ENCODE measurements at places on chromosomes 5 and 9.
A peak's percentile ranks its signal among the peaks of the same experiment; 100 is the strongest.

- DNase-seq: no peak
Measured at GRCh38 chr9:100865111-100865510, 163.4 kb upstream of the PLPPR1 start.

GRCh38 chr5:114789773-114790402 is 379.8 kb downstream of the TRIM36 start:
- DNase-seq: no peak

DNA sequence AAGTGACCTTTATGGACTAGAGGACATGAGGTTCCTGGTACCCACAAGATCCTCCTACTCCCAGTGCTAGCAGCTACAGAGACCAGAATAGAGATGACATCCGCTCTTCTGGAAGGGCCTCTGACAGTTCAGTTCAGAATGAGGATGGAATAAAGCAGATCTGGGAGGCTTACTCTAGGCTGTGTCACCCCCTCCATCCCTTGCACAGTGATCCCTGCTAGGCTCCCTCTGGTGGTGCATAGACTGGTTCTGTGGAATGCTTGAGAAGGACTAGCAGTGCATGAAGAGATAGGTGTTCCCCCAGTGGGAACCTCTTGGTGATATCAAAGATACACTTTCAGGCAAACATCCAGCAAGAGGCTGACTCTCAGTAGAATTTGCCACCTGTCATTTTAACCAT is 83.0 kb downstream of the NPR3 start:
- no peak for DNase-seq

GRCh38 chr5:138654281-138654867 is 79.2 kb upstream of the HSPA9 start:
- no peak for DNase-seq

DNA sequence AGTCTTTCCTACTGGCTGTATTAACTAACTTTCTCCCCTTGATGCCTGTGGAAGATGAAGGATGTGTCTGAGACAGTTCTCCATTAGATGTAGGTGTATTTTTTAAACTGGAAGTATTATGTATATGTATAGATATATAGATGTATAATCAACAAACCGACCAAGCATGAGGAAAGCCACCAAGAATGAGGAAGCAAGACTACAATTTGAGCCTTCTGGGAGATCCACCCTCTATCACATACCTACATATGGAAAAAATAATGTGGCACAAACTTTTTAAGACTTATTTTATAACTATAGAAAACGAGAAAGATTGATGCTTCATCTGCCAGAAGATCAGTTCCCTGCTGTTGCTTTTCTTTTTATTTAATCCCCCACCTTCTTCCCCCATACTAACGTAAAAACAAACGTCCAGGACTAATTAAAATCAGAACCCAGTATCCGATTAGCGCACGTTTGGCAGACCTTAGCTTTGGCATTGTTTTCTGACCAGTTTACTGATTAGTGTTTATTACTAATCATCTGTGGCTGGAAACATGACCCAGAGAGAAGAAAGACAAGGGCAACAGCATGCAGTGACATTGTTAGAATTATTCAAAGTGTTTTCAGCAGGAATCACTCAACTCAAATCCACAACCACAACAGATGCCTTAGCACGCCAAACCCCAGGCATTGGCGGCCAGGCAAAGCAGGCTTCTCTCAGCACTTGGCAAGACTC is 490.2 kb downstream of the EBF1 start:
- no peak for DNase-seq

DNA sequence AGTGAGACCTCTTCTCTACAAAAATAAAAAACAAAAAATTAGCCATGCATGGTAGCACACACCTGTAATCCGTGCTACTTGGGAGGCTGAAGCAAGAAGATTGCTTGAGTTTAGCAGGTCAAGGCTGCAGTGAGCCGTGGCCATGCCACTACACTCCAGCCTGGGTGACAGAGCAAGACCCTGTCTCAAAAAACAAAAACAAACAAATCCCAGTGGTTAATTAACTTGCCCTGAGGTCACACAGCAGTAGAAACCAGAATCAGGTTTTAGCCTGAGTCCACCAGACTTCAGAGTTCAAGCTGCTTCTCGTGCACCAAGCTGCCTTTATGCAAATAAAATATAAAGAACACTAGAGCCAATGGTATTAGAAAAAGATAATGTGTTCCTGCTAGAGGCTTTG is 169.7 kb downstream of the GOLPH3 start:
- DNase-seq: no peak

DNA sequence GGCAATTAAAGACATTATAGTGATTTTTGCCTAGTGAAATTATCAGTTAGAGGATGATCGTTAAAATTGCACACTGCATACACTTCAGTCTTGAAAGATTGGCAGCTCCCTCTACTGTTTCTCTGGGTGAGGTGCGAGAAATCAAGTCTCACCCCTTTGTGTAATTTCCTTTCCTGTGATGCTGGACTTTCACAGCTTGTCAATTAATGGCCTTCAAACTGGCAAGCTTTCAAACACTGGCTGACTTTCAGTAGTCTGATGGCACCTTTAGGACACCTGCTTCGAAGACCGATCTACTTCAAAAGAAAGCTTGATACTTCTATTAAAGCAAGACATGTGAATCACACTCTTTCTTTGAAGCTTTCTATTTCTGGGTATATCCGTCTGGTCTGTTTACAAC is 706.7 kb upstream of the PTPRD start:
- DNase-seq: no peak

- no peak for DNase-seq
Measured at GRCh38 chr5:175887463-175887862, 16.1 kb downstream of the CPLX2 start.

GRCh38 chr5:115050866-115051265 is 118.8 kb downstream of the TRIM36 start:
- DNase-seq: no peak

- DNase-seq: no peak
Measured at GRCh38 chr9:22463205-22463604, 16.6 kb downstream of the DMRTA1 start.

GRCh38 chr5:148454576-148454975 is 70.8 kb downstream of the FBXO38 start:
- DNase-seq: no peak

- DNase-seq: no peak
Measured at GRCh38 chr5:131814990-131815389, 18.2 kb upstream of the FNIP1 start.

GRCh38 chr9:134930398-134930797 is 12.7 kb upstream of the FCN1 start:
- DNase-seq: no peak

- DNase-seq: no peak
Measured at GRCh38 chr9:85715587-85715986, 26.2 kb downstream of the AGTPBP1 start.

GRCh38 chr5:80662108-80662507 is 7.3 kb upstream of the DHFR start:
- no peak for DNase-seq

DNA sequence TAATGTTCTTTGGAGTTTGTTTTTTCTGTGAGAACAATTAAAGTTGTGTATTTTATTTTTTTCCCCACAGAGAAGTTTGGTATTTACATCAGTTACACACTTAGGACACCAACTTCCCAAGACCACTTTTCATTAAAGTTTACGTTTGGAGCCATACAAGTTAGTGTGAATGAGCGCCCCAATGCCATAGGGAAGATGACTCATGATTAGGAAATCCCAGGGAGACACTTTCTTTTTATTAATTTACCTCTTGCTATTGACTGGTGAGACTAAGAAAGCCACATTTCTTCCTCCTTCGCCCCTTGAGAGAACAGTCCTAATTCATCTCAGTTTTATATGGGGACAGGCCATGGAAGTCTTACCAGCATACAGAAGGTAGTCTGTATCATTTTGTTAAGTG is 57.1 kb downstream of the EDIL3 start:
- no peak for DNase-seq

- no peak for DNase-seq
Measured at GRCh38 chr9:93133681-93134014, 403 bp downstream of the NINJ1 start.

DNA sequence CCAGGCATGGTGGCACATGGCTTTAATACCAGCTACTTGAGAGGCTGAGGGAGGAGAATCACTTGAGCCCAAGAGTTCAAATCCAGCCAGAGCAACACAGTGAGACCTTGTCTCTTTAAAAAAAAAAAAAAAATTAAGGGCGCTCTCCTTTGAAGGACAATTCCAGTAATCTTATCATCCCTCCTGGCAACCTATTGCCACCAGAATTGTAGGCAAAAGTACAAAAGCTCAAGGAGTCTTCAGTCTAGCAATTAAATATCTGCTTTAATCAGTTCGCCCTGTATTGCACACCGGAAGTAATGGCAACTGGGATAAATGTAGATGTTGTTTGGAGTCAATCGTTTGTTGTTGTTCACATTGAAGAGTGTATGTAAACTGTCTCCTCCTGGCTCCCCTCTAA is 7.7 kb downstream of the SNX18 start:
- no peak for DNase-seq

- DNase-seq: no peak
Measured at GRCh38 chr5:37090123-37090726, 159.0 kb downstream of the CPLANE1 start.

DNA sequence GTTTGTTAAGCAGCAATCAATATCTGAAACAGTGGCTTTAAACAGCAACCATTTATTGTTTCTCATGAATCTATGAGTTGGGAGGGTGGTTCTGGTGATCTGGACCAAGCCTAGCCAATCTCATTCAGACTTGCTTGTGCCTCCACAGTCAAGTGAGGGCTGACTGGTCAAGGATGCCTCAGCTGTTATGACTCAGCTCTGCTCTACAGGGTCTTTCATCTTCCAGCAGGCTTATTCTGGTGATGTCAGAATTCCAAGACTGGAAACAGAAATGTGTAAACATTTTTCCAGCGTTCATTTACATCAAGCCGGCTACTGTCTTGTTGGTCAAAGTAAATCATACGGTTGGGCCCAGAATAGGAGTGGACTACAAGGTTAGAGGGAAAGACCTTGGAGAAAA is 2.5 kb upstream of the PIP5K1B start:
- DNase-seq: no peak

- DNase-seq: no peak
Measured at GRCh38 chr5:7331131-7331530, 64.8 kb upstream of the ADCY2 start.

DNA sequence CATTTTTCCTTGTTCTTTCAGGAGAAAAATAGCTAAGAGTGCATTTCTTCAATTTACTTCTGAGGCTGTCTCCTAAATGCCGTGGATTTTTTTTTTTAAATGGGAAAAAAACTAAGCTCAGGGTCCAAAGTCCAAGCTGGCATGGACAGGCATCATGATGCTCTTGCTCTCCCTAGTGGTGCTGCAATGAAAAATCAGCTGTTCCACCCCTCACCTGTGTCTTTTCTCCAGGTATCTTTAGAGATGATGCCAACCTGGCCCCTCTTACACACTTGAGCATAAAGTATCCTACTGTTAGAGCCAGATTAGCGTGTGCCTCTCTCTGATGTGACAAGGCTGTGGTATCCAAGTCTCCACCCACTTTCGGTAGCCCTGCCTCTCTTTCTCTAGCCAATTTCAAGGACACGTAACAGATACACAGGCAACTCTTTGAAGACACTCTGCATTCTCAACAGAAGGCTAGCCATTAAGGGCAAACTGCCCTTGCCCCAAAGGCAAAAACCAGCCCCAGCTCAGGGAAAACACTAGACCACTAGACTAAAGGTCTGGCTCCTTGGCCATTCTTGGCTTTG is 208.8 kb downstream of the SAXO1 start:
- no peak for DNase-seq

DNA sequence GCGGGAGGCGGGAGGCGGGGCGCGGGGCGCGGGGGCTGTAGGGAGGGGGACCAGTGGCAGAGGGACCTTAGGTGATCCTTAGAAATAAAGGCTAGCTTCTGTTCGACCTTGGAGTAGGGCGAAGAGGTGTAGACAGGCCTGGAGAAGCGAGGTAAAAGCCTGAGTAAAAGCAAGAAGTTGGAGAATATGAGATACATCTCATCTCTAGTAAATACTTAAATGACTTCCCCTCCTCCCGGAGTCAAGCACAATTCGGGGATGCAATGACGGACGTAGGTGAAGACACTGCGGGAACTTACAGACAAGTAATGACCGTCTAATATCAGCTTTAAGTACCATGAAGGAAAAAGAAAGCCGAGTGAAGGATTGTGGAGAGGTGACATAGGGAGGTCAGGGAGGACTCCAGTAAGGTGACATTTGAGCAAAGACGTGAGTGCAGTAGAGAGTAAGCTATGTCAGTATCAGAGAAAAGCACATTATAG is 466 bp downstream of the SMC2 start:
- peak; percentile 46 for DNase-seq

DNA sequence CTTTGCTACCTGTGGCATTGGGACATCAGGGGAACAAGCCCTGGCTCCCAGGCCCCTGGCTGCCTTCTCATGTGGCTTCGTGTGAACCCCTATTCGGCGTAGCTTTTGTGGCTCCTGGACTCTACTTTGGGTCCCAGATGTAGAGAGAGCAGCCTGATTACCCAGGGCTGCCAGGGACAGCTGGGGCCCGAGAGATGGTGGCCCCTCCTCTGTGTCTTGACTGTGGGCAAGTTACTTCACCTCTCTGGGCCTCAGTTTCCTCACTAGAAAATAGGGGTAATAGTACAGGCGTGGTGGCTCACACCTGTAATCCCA is 2.0 kb downstream of the PKN3 start:
- no peak for DNase-seq

DNA sequence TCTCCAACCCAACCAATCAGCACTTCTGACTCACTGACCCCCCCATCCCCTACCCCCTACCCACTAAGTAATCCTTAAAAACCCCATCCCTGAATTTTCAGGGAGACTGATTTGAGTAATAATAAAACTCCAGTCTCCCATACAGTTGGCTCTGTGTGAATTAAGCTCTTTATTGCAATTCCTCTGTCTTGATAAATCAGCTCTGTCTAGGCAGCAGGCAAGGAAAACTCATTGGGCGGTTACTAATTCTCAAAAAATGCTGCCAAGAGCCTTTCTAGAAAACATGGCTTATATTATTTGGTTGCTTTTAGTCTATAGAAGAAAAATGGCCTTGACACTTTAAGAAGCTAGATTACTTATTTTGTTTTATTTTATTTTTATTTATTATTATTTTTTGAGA is 131.7 kb downstream of the SUSD1 start:
- DNase-seq: no peak

DNA sequence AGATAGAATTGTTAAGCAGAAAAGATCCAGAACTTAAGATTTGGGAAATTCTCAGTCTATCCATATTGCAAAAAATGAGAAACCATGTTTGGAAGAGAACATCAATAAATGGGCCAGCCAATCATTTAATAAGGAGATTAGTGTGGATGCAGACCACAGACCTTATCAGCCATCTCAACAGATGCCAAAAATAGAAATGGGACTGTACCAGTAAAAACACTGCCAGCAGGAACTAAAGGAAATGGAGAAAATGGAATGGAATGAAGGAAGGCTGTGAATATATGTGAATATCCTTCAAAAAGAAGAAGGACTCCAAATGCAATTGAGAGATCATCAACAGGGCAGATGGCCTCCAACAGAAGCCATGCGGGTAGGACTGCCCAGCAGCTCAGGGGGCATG is 52.7 kb upstream of the ZNF618 start:
- DNase-seq: no peak

GRCh38 chr5:55657443-55657842 is 54.7 kb downstream of the SLC38A9 start:
- no peak for DNase-seq
